Umbilical cord (tissue), 2 donors: ENCODE measurements at places on chromosomes 3 and 15.

GRCh38 chr3:71502066-71502625 is 81.4 kb downstream of the FOXP1 start:
- DNase-seq: no peak

DNA sequence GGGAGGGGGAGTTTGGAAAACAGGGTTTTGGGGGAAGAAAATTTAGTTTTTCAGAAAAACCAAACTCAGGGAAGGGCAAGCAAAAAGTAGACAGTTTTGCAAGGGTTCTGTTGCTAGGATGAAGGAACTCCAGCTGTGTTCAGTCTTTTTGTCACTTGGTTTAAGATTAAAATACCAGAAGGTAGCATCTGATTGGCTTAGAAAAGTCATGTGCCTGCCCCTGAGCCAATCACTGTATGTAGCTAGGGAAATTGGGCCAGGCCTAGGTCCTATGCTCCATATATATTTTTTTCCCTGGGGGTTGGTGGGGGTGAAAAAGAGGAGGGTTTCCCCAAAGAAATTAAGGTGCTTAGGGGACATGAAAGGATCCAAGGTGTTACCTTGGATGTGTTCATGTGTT is 24.3 kb downstream of the CLDN11 start:
- DNase-seq: no peak

GRCh38 chr15:29938361-29939335 is 116.4 kb upstream of the TJP1 start:
- peak; percentile 11 for DNase-seq

GRCh38 chr15:101123222-101123910 is 128.5 kb downstream of the CHSY1 start:
- peak; percentile 42 for DNase-seq

DNA sequence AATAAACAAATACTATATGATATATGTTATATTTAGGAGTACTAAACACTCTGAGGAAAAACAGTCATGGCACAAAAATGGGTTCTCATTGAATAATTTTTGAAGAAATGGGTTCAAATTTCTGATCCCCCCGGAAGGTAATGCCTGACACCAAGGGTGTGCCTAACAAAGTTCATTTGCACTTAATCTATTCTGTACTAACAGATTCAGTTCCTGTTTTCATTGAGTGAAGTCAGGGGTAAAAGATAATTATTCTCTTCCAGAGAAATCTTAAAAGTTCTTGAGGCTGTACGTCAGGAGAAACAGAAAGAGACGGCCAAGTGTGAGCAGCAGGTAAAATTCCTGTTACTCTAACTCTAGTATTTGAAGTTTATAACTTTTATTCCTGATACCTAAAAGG is 34.5 kb upstream of the TMEM42 start:
- no peak for DNase-seq

- peak; percentile 52 for DNase-seq
Measured at GRCh38 chr15:59255680-59256336, 49.2 kb downstream of the LDHAL6B start.

GRCh38 chr3:150828997-150829396 is 66.0 kb upstream of the SIAH2 start:
- no peak for DNase-seq

GRCh38 chr15:48759921-48760320 is 50.9 kb downstream of the CEP152 start:
- peak; percentile 28 for DNase-seq

DNA sequence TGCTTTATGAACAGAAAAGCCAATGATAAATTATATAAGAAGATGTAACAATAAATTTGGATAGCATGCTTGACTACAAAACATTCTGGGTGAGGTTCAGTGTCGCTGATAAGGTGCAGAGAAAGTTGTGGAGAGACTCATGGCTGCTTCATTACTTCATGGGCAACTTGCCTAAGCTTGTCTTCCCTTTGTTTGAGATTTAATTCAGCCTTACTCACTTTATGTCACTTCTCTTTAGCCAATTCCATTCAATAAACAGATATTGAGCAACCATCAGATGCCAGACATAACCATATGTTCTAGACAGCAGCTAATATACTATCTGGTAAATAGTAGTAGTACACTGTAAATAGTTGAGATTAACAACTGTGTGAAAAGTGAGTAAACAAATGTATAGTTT is 401.5 kb upstream of the FRG2C start:
- no peak for DNase-seq

GRCh38 chr3:81300324-81300927 is 461.0 kb downstream of the GBE1 start:
- DNase-seq: no peak

GRCh38 chr3:153291059-153291685 is 129.1 kb downstream of the RAP2B start:
- DNase-seq: no peak

GRCh38 chr15:98689431-98689861 is 41.1 kb downstream of the IGF1R start:
- no peak for DNase-seq

- no peak for DNase-seq
Measured at GRCh38 chr3:50623840-50624474, 7.0 kb downstream of the MAPKAPK3 start.

DNA sequence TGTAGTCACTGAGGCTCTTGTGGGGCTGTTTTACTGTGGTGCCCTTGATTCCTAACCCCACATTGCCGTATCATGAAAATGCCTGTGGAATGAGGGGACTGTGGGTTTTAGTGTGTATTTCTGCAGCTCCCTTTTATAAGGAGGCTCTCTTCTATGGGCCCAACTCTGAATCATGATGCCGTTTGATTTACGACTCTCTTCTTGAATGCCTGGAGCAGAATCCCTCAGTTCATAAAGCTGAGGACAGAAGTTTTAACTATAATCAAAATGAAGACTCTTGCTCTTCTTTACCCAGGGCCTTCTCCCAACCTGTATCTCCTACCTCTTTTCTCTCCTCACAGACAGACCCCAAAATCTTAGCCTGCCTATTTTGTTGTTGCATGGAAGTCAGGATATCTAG is 109.5 kb downstream of the RARB start:
- DNase-seq: peak; percentile 57

- peak; percentile 91 for DNase-seq
Measured at GRCh38 chr15:73941044-73941443, 14.8 kb downstream of the LOXL1 start.

- DNase-seq: no peak
Measured at GRCh38 chr3:168671091-168671490, 575.4 kb upstream of the GOLIM4 start.

DNA sequence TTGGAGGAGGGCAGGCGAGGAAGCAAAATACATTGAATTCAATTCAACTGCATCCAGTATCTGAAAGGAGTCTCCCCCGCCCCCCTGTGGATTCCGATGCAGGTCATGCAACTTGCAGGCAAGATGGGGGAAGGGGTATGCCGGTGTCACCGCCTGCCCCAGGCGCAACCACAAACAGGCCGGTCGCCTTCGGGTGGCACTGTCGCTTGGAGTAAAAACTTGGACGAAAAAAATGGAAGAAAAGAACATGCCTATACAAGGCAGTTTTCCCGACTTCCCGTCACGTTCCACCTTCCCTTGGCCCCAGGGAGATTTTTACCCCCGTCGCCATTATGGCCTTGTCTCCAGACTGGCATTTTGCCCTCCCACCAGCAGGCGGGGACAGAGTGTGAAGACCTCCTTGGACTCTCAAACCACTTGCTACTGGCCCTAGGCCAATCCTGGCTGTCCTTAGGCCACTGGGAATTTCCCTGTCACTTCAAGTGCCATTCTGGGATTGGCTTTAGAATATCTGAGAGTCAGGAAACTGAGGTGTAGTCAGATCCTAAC is 1.6 kb upstream of the NTRK3 start:
- DNase-seq: peak; percentile 44

GRCh38 chr3:57956119-57956832 is 51.9 kb upstream of the FLNB start:
- no peak for DNase-seq

- DNase-seq: peak; percentile 41
Measured at GRCh38 chr3:93923006-93923405, 50.7 kb downstream of the PROS1 start.

GRCh38 chr15:74376226-74376625 is 8.8 kb upstream of the CYP11A1 start:
- DNase-seq: no peak

DNA sequence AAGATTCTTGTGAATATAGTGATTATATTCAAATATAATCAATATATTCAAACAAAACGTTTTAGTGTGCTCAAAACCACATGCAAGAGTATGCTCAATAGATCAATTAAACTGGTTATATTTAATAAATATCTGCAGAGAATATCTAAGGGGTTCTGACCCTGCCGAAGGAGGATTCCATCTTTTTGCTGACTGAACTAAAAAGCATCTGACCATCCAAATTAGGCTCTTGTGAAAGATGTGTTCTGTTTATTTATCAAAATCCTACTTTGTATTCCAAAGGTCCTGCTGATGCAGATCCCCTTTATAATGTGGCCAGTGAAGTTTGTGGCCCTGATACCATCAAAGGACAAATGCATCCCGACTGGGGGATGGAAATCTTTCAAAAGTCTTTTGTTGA is 41.8 kb upstream of the ARPIN start:
- DNase-seq: no peak

DNA sequence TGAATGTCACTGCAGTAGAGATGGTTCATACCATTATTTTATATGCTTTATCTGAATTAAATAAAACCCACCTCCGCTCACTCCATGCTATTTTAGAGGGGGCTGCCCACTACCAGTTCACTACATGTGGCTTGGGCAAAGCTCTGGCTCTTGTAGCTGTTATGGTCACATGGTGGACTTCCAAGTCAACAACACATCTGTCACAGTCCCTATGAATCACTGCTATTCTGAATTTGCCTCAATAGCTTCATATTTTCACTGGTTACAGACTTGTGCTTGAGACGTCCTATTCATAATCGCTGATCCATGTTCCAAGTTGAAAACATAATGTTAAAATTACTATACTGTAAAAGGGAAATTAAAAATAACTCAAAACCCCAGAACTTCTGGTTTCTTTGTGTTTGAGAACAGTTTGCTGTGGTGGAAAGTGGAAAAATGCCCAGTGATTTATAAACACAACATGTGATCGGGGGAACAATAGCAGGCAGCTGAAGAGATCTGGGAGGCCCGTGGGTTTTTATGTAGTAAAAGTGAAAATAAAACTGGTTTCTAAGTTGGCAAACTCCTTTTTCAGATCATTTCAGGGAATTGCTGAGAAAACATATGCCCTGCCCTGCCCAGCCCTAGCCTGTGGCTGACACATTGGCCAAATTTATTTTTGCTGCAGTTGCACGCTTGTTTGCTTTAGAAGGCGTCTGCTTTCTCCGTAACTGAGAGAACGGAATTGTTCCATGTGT is 128.8 kb upstream of the PRR23C start:
- DNase-seq: no peak

DNA sequence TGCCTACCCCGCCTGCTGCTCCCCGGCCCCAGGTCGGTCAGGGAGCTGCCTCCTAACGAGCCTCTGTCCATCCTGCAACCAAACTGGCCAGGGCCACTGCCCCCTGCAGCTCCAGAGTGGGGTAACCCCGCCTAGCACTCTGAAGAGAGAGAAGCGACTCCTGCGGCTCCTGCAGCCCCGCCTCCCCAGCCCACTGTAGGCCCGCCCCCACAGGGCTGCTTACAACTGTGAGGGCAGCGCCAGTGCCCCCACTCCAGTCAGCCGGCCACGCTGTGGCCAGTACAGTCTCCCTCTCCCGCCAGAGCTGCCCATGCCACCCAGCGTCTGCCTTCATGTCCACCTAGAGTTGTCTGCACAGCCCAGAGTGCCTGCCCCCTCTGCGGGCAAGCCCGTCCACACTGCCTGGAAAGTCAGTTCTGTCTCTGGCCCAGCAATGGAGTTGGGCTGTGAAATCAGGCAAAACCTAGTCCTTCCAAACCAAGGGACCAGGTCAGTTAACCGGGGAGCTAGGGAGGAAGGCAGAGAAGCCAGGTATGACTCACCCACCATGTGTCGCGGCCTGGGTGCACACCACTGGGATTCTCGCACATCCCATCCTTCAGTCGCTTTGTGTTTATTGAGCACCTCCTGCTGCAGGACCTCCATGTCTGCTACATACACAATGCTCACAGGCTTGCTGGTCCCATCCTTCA is 2.4 kb downstream of the UCN2 start:
- peak; percentile 71 for DNase-seq

DNA sequence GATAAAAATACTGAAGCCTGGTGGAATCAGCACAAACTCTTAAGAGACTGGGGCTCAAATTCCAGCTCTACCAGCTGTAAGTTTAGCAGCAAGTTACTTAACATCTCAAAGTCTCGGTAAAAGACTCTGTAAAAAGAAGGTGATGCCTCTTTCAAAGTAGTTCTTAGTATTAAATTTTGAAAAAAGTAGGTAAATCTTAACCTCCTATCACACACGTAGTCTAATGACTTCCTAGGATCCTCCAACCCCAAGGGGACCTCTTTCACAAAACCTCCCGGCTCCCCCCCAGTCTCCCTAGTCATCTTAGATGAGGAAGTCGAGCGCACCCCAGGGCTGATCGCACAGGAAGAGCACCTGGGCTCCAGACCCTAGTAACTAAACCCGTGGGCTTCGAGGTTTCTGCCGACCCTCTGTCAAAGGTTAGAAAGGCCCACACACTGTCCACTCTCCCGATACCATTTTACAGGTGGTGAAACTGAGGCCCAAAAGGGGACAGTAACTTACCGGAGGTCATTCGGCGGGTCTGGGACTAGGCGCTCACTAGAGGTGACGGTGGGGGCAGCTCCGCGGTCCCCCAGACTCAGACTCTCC is 427 bp downstream of the MBD4 start:
- peak; percentile 50 for DNase-seq

DNA sequence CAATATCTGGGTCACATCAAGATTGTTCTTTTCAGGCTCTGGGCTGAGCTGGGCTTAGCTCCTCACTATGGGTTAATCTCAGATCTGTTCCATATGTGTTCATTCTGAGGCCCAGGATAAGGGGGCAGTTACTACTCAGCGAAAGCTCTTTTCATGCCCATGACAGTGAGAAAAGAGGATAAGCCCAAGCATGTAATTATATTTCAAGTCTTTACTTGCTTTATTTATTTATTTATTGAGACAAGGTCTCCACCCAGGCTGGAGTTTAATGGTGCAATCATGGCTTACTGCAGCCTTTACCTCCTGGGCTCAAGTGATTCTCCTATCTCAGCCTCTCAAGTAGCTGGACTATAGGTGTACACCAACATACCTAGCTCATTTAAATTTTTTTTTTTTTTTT is 44.7 kb upstream of the SELENOK start:
- no peak for DNase-seq

DNA sequence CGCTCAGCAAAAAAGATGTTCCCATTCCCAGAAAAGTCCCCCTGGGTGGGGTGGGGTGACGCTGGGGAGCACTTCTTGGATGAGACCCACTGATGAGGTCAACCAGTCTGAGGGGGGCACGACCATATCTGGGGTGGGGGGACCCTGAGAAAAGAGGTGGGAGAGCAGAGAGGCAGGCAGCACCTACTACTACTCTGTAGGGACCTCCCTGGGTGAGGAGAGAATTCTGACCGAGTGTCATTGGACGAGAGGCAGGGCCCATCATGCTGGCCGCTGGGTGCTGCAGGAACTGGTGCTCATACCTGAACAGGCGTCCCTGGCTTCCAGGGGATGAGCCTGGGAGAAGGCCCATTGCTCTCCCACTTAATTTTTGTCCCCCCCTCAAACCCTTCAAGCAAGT is 158.8 kb downstream of the KLF13 start:
- DNase-seq: no peak

GRCh38 chr3:69500604-69501003 is 114.7 kb upstream of the FRMD4B start:
- DNase-seq: peak; percentile 22

- DNase-seq: peak; percentile 92
Measured at GRCh38 chr3:197520311-197521276, 35.2 kb downstream of the BDH1 start.
